ENCODE measurements at places on chromosomes 13 and 19. TPM values are rescaled to one million over a fixed set of nuclear protein-coding genes. Genes with fewer than 3 reads are reported as not detected.

The NCAN gene
- 0.03 TPM for total RNA-seq

The ZNF835 gene
- not detected for total RNA-seq

The TPP2 gene
- total RNA-seq, result 19.8 TPM

The STARD13 gene
- 3.7 TPM for total RNA-seq

The MTRF1 gene
- total RNA-seq, result 5.3 TPM

Measured in A549 treated with DMSO at 1 μM for 4 hours (cell line).